ENCODE measurements at places on chromosomes 3 and 15. TPM values are rescaled to one million over a fixed set of nuclear protein-coding genes. Genes with fewer than 3 reads are reported as not detected.

The LRRIQ4 gene
- total RNA-seq, result not detected

The CX3CR1 gene
- total RNA-seq, result 1.7 TPM

The CHRM5 gene
- total RNA-seq, result not detected

The ACKR2 gene
- total RNA-seq, result 0.92 TPM

The HIGD1A gene
- 333 TPM for total RNA-seq

The LMCD1 gene
- total RNA-seq, result 37.9 TPM

DNA sequence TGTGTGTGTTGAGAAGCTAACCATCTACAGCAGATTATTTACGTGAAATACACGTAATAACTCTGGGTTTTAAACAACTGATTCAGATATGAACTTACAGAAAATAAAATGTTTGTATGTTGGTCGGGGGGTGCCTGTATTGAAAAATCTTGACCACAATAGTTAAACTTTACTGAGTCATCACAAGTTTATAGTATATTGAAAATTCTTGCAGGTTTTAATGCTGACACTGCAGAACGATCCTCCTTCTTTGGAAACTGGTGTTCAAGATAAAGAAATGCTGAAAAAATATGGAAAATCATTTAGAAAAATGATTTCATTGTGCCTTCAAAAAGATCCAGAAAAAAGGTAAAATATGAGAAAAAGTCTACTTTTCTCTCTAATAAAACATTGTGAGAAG, 41.3 kb upstream of the SLC22A13 start:
- DNase-seq, result no peak

- no peak for DNase-seq
These were observed 102.1 kb downstream of the RFTN1 start for GRCh38 chr3:16411441-16411840.

DNA sequence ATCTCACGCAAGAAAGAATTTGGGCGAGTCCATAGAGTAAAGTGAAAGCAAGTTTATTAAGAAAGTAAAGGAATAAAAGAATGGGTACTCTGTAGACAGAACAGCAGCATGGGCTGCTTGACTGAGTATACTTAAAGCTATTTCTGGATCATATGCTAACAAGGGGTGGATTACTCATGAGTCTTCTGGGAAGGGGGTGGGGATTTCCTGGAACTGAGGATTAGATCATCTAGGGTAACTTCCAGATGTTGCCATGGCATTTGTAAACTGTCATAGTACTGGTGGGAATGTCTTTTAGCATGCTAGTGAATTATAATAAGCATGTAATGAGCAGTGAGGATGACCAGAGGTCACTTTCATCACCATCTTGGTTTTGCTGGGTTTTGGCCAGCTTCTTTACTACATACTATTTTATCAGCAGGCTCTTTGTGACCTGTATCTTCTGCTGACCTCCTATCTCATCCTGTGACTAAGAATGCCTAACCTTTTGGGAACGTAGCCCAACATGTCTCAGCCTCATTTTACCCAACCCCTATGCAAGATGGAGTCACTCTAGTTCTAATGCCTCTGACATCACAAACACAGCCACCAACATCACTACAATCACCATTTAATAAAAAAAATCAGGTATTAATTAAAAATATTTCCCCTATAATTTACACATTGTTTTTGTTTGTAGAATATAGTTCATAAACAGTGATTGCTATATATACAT, 890.7 kb upstream of the EPHA6 start:
- no peak for DNase-seq

DNA sequence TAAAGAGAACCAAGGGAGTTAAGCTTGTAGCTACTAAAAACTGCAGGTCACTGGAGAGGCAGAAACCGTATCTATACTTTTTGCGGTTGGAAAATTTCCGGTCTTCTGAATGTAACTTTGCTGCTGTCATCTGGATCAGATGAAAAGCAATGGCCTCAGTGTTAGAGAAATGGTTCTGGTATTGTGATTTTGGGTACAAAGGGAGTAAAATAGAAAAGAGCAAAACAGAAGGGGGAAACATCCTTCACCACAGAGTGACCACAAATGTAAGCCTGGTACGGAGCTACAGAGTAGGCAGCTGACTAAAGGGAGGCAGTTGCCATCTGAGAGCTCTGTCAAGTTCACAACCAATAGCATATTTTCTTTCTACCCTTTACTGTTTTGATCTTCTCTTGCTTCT, 5.6 kb downstream of the CD96 start:
- no peak for DNase-seq

DNA sequence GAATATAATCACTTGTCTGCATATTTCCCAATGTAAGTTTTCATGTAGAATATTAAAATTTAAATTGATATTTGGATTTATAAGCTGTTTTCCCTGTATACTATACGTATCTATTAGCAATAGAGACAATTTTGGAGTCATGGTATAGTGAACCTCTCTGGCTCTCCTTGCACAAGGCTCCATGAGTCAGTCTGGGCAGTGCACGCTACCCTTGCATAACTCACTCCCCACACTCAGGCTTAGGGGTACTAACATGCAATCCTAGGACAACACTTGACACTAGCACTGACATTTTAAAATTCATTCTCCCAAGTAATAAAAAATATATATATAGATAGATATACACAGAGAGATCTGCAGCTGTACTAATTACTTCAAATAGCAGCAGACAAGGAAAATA, 39.2 kb downstream of the SLC24A1 start:
- no peak for DNase-seq

DNA sequence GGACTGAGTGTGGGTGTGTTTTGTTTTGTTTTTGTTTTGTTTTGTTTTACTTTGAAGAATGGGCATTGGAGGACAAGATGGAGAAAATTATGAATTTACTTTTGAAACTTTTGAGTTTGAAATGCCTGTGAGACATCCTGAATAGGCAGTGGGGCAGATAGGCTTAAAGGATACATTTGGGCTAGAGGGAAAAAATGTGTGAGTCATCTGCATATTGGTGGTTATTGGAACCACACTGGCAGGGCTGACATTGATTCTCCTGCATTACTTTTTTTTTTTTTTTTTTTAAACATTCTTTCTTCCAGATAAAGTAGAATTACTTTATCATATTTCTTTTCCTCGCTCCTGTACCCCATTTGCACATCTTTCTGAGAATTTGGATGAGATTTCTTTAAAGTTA, 56.1 kb downstream of the CALML4 start:
- no peak for DNase-seq

- no peak for DNase-seq
These were observed 251.7 kb upstream of the ROBO2 start for GRCh38 chr3:76788206-76788605.

DNA sequence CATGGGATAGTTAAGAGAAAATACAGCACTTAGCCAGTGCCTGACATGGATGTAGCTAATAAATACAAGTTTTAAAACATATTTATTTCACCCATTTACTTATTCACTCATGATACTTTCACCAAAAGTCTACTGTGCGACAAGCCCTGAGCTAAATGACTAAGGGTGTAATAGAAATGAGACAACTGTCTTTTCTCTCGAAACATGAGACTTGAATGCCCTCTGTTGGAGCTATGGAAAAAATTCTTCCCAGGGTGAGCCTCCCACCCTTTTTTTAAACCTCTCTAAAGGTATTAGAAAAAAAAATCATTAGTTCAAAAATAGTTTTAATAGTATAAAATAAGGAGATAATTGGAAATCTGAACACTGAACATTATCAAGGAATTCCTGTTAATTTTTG, 24.3 kb upstream of the RPL14 start:
- DNase-seq, result no peak

DNA sequence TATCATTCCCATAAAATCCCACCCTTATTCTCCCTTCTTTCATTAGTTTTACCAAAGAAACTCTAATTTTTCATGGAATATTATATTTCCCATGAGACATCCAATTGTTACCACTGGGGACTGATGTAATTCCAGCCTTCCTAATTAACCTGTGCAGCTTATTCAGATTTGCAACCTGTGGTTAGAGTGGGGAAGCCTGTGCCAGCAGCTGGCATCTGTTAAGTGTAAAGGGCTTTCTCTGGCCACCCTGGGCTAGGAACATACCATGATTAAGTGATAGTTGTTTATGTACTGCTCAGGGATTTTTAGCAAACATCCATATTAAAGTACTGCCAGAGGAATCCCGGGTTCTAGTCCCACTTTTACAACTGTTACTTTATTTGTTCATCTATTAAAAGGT, 78.2 kb downstream of the TPRG1 start:
- DNase-seq, result no peak

- no peak for DNase-seq
These were observed 164.5 kb downstream of the TNIK start for GRCh38 chr3:171295484-171296373.

DNA sequence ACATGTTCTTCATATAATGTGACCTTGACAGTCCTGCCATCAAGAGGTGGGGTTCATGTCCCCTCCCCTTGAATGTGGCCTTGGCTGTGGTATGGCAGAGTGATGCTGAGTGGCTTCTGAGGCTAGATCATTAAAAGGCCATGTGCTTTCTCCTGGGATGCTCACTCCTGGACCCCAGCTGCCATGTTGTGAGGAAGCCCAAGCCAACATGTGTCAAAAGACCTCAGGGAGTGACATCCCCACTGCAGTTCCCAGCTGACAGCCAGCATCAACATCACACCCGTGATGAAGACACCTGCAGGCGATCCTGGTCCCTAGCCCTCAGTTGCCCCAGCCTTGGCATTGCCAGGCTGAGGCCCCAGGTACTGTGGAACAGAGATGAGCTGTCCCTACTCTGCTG, 36.6 kb downstream of the EBLN2 start:
- DNase-seq, result no peak

DNA sequence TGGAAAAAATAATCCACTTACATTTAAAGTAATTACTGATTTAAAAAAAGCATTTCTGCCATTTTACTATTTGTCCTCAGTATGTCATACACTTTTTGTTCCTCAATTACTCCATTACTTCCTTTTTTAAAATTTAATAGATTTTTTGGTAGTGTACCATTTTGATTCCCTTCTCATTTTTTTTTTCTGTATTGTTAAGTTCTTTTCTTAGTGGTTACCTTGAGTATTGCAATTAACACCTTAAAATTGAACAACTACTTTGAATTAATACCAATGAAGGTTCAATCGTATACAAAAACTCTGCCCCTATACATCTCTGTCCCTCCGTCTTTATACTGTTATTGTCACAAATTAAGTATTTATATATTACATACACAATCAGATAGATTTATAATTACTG, 240.6 kb upstream of the LMCD1 start:
- DNase-seq, result no peak

- no peak for DNase-seq
These were observed 11.2 kb upstream of the MTMR14 start for GRCh38 chr3:9638155-9638554.

- no peak for DNase-seq
These were observed 17.0 kb upstream of the ITGB5 start for GRCh38 chr3:124903896-124904834.

All from left ventricle myocardium superior (tissue), 1 donor.